ENCODE measurements at places on chromosomes 6 and 20.

DNA sequence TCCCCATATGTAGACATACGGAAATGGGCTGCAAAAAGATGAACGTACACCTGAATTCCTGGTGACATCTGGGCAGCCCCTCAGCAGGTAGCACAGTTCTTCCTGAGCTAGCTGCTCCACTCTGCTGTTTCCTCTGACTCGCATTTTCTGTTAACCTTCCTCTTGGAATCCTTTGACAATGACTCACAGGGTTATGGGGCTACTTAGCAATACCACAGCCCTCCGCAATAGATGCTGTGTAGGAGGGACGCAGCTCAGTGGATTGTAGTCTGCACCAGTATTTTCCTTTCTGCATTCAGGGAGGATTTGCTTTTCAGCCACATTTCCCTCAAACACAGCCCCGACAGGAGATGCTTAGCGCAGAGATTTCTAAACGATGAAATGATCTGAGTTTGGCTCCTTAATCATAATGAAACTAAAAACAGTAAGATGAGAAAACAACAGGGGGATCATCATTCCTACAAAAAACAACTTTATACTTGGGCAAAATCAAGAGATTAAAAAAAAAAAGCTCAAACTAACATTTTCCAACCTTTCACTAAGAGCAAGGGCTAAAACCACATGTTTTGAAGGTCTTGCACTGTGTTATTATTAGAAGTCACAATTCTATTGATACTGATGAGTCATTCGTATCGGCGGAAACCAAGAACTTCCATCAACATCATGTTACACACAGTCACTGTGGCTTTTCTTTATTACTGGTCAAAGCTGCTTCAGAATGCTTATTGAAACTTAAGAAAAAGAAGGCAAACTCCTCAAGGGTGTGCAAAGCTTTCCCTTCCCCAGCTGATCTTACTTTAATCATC is 12.2 kb downstream of the BACH2 start:
- DNase-seq, result peak; percentile 79

DNA sequence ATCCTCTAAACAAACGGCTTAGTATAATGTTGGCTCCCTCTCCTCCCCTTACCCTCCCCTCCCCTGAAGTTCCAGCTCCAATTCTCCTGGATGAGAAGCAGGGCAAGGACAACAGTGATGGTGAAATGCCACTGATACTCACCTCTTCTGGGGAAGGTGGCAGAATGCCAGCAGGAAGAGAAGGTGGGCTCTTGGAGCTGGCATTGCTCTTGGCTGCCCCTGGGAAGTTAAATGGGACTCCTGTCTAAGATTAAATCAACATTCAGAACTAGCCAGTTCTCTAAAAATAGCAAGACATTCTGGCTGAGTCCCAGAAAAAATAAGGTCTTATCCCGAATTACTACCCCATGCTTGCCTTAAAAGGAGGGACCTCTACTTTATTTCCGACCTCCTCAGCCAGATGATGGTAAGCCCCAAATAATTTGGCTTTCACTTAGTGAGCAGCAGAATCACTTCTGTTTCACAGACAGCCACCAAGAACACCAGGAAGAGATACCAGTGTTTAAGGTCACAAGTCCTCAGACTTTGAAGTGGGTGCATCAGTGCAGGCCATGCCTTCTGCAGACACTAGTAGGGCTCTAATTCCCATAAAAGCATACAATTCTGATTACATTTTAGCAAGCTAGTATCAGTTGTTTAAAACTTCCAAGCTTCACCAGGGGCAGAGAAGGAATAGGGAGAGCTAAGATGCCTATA is 46.0 kb upstream of the IL17A start:
- no peak for DNase-seq

- no peak for DNase-seq
Observed at GRCh38 chr6:163405412-163406309, 8.9 kb upstream of the QKI start.

GRCh38 chr20:57335392-57335791 is 5.8 kb downstream of the SPO11 start:
- DNase-seq, result no peak

- no peak for DNase-seq
Observed at GRCh38 chr6:116451916-116452315, 9.3 kb upstream of the CALHM6 start.

DNA sequence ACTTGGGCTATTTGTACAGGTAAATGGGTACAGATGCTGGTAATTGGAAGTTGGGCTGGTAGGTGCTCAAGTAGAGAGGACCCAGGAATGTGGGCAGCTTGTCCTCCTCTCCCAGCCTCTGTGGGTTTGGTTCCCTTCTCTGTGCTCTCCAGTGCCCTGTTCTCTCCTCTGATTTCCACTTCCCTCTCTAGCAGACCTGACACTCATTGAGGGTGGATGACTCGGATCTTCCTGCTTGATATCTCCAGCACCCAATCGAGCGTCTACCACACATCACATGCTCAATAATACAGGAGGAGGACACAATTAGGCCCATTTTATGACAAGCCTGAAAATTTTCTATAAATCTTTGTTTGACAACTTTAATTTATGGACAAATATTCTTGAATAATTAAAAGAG is 23.7 kb downstream of the CST1 start:
- DNase-seq, result no peak

DNA sequence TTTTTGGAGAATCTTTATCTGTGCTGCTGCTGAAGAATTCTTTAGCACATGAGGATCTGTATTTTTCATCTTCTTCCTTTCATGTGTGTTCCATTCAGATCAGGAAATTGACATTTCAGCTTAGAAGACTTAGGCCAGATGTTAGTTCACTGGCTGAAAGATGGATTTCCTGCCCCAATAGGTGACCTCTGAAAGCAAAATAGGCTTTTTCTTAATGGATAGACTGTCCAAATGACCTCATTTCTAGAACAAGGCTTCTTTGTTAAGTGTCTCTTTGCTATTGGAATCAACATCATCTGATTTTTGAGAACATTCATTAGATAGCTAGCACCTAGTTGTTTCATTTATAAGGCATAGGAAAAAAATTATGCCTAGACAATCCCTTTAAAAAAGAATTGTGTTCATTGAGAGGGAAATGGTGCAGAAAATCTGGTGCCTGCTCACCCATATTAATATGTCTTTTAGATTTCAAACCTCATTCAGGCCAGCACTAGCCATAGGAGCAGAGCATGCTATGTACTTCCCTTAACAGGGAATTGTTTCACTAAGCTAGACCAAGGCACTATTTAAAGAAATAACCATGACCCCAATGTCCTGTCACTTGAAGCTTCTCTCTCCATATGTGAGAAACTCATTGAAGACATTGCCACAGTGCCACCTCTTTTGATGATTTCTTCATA is 13.6 kb upstream of the SASH1 start:
- no peak for DNase-seq

GRCh38 chr6:128655978-128656498 is 135.6 kb upstream of the PTPRK start:
- DNase-seq, result peak; percentile 67

GRCh38 chr20:21704408-21705385 is 767 bp upstream of the PAX1 start:
- no peak for DNase-seq

DNA sequence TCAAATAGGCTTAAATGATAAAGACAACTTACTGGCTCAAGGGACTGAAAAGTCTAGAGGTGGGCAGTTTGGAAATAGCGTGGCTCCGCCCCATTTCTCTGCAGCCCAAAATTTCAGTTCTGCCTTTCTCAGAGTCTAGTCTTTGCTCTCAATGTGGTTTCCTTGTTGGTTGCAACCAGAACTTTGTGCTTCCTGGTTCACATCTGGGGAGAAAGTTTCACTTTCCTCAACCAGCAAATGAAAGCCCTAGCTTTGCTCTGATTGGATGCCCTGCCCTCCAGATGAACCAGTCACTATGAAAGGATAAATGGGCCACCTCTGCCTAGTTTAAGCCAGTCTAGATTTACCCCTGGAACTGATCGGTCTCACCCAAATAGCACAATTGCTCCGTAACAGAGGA is 14.9 kb downstream of the SYCP2L start:
- no peak for DNase-seq

- DNase-seq, result no peak
Observed at GRCh38 chr20:47031004-47031403, 136.4 kb downstream of the EYA2 start.

DNA sequence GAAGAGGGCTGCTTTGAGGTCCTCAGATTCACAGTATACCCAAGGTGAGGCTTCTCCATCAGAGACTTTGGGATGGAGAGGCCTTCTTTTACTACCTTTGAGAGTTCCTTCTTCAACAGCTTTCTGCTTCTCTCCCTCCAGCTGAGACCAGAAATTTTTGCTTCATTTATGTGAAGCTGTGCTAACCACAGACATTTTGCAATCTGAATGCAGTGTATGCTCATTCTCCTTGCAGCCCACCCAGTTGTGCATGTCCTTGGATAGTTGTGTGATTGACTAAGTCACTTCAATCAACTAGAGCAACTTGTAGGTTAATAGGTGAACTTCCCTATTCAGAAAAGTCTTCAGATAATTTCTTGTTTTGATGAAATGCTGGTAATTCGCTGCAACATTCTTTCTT is 20.1 kb downstream of the DCBLD1 start:
- DNase-seq, result no peak

- DNase-seq, result no peak
Observed at GRCh38 chr6:12198851-12199250, 91.3 kb upstream of the EDN1 start.

DNA sequence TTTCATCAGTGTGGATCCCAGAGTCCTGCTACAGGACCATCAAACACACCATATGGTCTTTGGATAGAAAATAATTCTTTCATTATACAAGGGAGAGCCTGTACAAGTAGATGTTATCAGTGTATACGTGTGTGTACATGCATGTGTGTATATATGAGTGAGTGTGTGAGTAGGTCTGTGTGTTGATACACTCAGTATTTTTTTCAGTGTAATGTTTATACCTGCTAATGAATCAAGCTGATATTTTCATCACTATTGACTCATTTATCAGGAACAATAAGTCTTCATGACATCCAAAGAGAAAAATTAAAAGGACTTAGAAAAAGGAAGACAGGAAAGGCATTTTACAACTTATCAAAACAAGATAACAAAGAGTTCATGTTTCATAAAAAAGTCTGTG is 66.5 kb downstream of the EPM2A start:
- DNase-seq, result no peak

Data from HFF-Myc (cell line).